NCI-H524 (cell line): ENCODE measurements at places on chromosomes 3 and 15.

- DNase-seq, result no peak
Observed at GRCh38 chr3:131608741-131609140, 106.0 kb upstream of the MRPL3 start.

- no peak for DNase-seq
Observed at GRCh38 chr3:73614419-73614818, 10.3 kb downstream of the PDZRN3 start.

DNA sequence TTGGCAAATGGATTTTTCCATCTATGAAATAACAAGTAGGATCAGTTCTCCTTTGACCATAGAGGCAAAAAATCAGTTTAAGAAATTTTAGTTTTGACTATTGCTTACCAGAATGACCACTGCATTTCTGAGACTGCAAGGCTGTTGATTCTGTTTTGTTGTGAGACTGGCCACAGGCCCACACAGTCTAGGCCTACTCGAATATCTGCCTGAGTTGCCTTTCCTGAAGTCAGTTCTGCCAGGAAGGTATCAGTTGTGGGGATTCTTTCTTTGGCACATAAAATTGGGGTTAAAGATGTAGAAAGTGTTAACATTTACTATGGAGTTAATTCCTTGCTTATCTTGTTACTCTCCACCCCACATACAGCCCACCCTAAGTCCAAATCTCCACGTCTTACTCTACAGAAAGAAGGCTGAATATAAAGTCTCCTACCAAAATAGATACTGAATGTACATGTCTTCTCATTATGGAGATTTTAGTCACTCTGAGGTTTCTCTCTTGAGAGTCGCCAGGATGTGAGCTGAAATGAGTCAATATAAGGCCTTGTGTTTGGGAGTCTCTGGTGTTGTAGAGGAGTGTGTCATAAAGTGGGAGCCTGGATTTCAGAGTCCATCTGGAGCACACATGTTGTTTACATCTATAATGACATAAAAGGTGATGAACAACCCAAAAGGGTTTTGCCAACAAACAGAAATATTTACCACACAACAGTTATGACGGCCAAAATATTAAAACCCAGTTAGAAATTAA lies 45.0 kb upstream of the WWTR1 start:
- no peak for DNase-seq

DNA sequence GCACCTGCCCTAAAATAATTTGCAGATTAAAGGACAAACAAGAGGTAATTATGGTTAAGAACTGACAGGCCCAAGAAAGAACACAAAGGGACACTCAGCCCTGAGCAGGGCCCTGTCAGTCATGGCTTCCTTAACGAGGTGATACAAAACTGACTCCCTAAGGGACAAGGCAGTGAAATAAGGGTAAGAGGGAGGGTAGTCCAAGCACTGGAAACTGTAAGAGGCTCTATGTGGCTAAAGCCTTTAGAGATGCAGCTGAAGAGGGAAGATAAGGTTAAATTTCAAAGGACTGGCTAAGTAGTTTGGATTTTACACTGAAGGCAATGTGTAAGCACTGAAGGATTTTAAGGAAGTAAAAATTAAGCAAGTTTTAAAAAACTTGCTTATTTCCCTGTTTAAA lies 3.9 kb downstream of the ATR start:
- DNase-seq, result no peak

- DNase-seq, result no peak
Observed at GRCh38 chr15:80594091-80594889, 100.8 kb upstream of the ABHD17C start.

- no peak for DNase-seq
Observed at GRCh38 chr3:165805946-165806561, 31.2 kb downstream of the BCHE start.

GRCh38 chr15:78620527-78621421 lies at the start of gene CHRNA3:
TSS of gene CHRNA3 (minus strand) at chr15:78620996. CDS start at chr15:78620794, 202 bp downstream.
- no peak for DNase-seq

GRCh38 chr3:11285471-11285870 lies 13.3 kb downstream of the ATG7 start:
- no peak for DNase-seq

DNA sequence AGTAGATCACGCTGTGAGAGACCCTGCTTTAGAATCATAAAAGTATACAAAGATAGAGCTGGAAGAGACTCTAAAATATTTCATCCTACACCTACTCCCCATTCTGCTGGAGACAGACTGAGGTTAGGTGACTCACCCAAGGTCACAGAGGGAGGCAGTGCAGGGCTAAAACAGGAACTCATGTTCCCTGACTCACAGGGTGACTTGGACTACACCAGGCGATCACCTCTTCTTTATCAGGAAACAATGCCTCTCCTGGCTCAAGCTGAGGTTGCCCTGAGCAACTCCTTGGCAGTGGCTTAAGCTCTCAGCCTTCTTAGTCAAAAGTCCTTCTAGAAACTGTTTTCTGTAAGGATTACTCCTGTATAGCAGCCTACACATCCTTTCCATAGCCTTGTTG lies 26.4 kb upstream of the TNFAIP8L3 start:
- DNase-seq, result no peak

DNA sequence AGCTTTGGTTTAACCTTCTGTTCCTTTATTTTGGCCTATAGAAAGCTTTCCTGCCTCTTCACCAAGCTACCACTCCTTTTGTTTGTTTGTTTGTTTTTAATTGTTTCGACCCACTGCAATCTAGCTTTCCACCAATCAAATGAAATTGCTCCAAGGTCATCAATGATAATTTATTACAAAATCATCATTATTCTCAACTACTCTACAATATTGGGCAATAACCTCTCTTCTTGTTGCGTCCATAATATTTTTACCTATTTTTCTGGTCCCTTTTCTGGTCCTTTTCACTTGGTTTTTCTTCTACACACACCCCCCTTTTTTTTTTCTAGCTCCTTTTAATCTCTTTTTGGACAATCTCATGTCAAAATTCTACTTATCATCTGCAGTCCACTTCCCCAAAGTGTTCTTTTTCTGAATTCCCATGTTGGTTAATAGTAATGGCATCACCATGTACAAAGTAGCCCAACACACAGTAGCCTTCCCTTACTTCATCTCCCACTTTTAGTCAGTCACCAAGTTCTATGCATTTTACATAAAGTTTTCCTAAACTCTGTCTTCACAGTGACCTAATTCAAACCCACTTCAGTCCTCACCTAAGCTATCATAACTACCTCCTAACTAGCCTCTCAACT lies 11.0 kb upstream of the ANKRD28 start:
- DNase-seq, result no peak

GRCh38 chr3:53846851-53847155 lies 435 bp downstream of the IL17RB start:
- DNase-seq, result no peak

DNA sequence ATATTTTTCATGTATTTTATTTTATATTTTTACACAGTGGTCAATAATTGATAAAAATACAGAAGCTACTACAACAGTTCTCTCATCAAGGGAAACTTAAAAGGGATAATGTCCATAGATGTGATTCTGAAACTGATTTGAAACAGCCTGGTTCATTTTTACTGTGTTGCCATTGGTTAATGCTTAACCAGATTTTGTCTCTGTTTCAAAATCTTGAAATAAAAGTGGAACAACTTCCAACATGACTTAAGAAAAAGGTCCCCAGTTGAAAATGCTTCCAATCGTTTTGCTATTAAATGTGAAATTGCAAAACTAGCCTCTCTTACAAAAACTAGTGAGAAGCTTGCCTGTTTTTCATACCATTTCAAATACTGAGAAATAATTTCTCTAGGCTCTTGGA lies 240.7 kb downstream of the LPP start:
- DNase-seq, result no peak

DNA sequence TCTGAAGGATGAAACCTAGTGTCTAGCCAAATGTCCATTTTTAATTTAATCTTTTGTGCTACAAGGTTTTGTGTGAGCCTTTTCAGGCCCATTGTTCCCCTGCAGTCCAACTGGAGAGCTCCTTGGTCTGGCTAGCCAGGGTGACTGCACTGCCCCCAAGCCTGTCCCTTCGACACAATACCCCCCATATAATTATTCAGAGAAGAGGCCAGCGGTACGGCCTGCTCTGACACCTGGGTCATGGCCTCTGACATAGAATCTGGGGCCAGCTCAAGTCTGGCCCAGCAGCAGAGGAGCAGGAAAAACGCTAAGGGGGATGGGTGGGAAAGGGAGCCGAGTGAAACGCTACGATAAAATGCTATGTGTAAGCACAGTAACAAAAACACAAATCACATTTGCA lies 64.2 kb upstream of the PYGO1 start:
- no peak for DNase-seq

- no peak for DNase-seq
Observed at GRCh38 chr3:137259089-137259488, 301.3 kb downstream of the IL20RB start.

GRCh38 chr3:117306299-117306698 lies 596.7 kb downstream of the TUSC7 start:
- DNase-seq, result no peak

- DNase-seq, result no peak
Observed at GRCh38 chr3:89447243-89447642, 339.8 kb downstream of the EPHA3 start.

DNA sequence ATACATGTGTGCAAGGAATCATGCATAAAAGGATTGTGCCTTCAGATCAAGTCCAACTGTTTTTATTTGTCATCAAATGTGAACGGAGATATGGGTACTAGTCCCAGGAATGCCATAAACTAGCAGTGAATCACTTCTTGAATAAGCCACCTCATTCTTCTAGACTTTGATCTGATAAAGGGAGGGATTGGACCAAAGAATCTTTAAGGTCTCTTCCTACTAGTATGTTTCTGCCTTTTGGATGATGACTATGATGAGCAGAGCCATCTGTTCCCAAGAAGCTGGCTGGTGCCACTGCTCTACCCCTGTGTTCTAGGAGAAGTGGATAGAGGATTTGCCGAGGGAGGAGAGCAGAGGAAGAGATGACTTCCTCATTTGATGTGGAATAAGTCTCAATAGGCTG lies 28.8 kb upstream of the UACA start:
- peak; percentile 11 for DNase-seq

- DNase-seq, result no peak
Observed at GRCh38 chr3:10215578-10216368, 32.5 kb upstream of the TATDN2 start.

- DNase-seq, result peak; percentile 39
Observed at GRCh38 chr3:115624029-115624741, 875 bp downstream of the GAP43 start.

GRCh38 chr15:64763462-64763861 lies 11.9 kb downstream of the RBPMS2 start:
- no peak for DNase-seq

DNA sequence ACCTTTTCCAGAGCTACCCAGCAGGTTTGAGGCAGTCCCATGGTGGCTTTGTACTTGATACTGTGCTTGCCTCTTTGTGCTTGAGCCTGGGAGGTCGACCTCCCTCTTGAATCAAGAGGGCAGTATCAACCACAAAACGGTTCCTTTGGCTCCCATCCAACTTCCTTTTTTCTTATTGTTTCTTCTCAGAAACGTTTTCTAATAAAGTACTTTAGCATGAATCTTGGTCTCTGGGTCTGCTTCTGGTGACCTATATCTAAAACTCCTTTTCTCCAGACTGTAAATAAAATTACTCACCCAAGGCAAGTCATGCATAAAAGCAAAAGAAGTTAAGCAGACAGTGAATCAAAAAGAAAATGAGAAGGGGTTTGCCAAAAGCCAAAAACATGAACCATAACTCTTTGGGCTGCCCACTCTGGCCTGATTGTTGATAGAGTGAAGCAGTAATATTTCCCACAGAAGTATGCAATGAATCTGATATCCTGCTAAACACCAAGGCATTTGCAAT lies 112.2 kb upstream of the SLC4A7 start:
- DNase-seq, result no peak

DNA sequence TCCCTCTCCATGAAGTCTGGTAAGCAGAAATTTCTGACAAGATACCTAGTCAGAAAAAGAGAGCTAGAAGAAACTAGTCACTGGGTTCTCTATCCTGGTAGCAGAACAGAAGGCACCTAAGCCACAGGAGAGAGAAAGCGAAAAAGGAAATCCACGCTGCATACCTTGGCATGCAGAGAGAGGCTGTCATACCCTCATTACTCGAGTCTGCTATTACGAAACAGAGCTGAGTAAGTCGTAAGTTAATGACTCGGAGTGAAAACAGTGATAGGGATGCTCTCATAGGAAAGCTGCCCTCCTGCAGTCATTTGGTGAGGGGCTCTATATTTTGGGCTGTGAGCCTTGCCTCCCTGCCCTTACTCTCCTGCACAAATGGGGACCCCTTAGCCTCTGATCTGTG lies 16.2 kb downstream of the CLRN1 start:
- DNase-seq, result no peak

DNA sequence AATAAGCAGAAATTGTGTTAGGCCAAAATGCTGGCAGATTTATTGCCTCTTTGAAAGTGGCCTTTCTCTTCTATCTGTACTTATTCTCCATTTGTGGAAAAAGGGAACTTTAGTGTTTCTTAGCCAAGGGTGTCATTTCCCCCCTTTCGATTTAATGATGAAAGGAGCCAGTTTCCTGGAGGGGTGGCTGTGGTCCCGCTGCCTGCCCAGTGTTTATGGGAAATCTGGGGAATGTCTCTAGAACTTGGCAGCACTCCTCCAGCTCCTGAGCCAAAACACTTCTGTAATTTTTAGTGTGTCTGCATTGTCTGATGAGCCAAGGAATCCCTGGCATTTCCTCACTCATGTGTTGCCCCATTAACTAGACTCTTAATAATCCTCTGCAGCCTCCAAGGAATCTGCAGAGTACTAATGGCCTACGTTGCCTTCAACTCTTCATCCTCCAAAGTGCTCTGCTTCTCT lies 448.8 kb downstream of the GRM7 start:
- DNase-seq, result no peak

GRCh38 chr15:36761132-36761847 lies 181.9 kb downstream of the CDIN1 start:
- DNase-seq, result no peak

DNA sequence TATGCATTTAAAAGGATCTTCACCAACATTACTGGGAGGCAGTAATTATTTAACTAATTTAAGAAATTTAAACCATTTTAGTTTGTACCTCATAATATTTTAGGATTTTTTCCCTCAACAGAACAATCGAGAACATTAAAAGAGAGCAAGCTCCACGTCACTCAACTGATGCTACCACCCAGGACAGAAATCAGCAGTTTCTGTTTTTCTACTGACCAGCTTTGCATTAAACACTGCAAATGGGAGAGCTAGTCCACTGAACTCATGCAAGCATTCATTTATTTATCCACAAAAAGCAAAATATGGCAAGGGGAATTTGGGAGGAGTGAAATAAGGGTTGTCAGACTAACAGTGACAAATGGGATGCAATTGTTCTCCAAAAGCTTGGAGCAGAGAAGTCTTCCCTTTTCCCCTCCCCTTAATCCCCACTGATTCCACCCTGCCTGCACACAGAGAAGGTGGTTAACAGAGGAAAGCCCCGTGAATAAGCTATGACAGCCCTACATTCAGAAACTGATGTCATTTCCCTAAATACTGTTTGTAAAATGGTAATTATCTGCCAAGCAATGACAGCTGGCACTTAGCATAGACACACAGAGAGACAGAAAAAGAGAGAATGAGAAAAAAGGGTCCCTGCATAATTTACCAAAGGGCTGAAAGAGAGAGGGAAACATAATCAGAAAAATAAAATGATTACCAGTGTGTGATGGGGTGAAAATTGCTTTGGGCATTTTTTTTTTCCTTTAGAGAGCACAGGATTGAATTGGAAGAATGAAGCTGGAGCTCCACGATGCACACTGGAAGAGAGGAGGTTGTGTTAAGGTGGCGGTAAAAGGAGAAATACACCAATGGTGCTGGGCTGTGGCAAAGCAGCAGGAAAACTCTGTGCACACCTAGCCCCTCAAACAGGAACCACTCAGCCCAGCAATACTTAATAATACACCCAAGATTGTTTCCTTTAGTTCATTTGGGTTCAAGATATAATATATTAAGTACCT lies 777.4 kb downstream of the TUSC7 start:
- DNase-seq, result peak; percentile 32

- no peak for DNase-seq
Observed at GRCh38 chr15:73028831-73029451, 23.3 kb upstream of the NEO1 start.
